ENCODE measurements at places on chromosomes 11 and 22.

DNA sequence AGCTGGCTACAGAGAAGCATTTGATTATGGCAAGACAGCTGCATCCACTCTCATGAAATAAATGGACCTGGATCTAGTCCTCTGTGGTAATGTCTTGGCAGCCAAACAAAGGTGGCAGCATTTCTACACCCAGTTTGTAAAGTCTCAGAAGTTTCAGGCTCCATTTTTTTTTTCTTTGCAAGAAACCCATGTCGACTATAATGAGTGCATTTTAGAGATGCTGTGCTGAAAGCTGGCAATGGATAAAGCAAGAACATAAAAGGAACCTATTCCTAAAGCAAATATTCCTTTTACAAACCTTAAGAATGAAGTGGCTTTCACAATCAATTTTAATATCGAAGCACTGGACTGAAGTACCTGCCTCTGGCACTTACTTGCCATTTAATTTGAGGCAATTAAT, 33.5 kb downstream of the THAP12 start:
- DNase-seq = no peak

- DNase-seq = no peak
Measured at GRCh38 chr11:32852207-32852606, 22.5 kb downstream of the PRRG4 start.

DNA sequence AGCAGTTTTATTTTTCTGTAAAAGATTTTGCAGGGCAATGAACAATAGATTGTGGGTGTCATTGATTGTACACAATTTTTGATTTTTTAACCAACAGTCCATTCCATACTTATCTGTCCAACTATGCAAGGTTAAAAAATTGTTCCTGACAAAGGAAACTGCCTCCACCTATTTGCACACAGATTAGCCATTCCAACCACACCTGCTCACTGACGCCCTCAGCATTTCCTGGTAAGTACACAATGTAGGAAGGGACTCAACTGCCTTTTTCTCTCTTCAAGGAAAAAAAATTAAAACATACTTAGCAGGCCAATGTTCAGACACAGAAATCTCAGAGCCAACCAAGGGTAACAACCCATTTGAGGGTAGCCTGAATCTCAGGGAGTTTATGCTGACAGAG, 4.3 kb upstream of the FUT4 start:
- no peak for DNase-seq

GRCh38 chr11:129331217-129331616, 44.4 kb upstream of the BARX2 start:
- DNase-seq = no peak

DNA sequence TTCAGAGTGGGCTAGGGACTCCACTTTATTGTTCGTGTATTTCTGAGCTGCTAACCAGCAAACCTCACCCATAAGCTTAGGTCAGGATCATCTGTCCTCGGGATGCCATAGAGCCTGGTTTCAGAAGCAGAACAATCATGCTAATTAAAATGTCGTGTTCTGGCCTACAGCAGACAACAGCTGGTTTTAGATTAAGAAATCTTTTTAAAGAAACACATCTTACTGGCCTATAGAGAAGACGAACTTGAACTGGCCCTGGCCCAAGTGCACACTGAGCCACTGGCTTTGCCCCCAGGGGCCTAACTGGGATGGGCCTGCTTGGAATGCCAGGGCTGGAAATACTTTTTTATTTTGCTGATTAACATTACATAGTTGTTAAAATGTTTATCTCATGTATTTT, 63.2 kb downstream of the ALX4 start:
- DNase-seq = no peak

- no peak for DNase-seq
Measured at GRCh38 chr11:15038963-15039362, 34.4 kb upstream of the CALCB start.

GRCh38 chr22:29152045-29152953, 53.4 kb upstream of the EMID1 start:
- peak; percentile 52 for DNase-seq

GRCh38 chr11:117917591-117918151, 11.5 kb downstream of the TMPRSS13 start:
- DNase-seq = no peak

DNA sequence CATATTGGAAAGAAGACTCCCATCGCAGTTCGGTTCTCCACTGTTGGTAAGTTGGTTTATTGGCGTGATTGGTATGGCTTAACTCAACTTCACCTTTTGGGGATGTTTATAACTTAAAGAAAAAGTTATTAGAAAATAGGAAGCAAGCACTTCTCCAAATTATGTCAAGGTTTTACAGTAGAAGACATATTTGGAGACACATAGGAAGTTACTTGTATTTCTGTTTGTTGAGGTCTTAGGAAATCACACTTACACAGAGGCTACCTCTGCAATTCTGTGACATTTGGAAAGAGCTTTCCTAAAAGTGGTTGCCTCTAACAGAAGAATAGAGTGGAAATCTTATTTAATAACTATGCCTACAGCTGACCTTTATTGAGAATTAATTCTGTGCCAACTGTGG, 12.3 kb downstream of the CAT start:
- no peak for DNase-seq

- no peak for DNase-seq
Measured at GRCh38 chr22:49678137-49678841, 149.4 kb downstream of the BRD1 start.

DNA sequence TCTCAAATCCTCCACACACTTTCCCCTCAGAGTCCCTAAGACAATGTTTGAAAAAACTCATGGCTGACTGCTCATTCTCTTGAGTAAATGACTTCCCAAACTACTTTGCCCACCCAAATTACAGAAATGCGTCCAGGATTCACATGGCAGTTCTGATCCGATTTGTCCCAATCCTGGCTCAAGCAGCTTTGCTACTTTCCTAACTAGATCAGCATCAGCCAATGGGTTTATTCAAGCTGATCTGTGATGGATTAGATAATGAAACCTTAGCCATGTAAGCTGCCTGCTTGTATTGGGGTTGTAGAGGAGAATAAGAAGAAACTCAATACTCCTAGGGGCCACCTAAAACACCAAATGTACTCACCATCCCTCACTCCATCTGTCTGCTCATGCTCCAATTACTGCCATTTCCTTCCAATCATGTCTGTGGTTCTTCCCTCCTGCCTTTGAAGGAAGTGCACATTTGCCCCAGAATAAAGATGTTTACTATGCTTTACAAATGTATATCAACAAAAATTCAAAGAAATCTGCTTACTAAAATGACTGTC, 6.9 kb downstream of the RBFOX2 start:
- no peak for DNase-seq

DNA sequence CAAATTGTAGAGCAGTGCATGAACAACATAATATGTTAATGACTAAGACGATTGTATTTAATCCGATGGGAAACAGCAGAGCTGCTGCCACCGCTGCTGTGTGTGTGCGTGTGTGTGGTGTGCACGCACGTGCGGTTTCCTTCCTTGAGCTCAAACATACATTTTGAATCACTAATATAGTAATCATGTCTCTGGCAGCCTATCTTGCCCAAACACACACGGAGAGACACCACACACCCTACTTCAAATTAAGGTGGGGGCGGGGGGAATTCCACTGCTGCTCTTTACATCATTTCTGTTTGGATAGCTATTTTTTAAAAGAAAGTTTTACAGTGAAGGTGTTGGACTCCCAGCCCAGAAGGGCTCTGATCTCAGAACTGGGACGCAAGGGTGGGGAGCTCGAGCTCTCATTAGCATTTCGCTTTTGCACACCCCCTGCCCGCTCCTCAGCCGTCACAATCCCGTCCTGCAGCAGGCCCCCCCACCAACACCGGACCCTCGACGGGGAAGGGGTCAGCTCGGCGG, 651 bp upstream of the FAM83F start:
- no peak for DNase-seq

DNA sequence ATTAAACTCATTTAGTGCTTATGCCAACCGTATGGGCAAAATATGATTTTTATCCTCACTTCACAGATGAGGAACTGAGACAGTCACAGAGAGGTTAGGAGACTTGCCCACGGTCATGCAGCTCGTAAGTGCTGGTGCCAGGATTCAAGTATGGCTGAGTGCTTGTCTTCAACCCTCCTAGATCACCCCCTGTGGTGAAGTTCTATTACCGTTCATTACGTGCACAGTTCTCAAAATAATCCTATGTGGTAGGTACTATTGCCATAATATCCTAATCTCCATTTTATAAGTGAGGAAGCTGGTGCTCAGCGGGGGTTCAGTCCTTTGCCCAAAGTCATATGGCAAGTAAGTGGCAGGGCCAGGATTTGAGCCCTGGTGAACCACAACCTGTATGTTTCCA, 1.5 kb downstream of the MIEF1 start:
- DNase-seq = no peak

DNA sequence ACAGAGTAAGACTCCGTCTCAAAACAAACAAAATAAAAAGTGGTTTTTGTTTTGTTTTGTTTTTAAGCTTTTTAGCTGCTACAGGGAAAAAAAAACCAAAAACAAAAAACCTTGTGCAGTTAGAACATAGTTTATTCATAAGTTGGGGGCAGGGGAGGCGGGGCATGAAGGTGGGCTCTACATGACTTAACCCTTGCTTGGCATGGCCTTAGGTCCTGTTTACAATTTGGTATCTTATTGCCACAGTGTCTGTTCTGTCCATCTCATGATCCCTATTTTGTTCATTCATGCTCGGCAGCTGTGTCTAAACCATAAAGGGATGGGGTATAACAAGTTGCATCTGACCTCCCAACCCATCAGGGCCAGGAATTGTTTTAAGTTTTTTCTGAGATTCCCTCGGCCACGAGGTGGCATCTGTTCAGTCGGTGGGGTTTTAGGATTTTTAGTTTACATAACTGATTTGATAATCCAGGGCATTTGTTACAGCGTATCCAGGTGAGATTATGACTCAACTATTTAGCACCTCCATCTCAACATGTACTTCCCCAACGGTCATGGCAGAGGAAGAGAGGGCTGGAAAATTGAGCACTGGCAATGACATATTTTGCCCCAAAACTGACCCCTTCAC, 6.9 kb downstream of the AP5B1 start:
- no peak for DNase-seq

DNA sequence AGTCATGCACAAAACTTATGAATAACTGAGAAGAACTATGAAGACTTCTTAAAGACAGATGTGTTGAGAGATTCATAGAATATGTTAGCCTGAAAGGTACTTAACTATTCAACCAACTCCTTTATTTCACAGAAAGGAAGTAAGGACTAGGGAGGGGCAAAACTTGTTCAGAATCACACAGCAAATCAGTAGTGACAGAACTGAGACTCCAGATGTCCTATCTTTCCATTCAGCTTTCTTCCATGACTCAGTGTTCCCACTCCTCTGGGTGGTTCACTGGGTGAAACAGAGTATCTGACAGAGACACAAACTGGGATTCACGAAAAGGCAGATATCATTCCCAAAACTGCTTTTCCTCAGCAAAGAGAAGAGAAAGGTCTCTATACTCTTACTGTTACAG, 1053.3 kb downstream of the DLG2 start:
- DNase-seq = no peak

DNA sequence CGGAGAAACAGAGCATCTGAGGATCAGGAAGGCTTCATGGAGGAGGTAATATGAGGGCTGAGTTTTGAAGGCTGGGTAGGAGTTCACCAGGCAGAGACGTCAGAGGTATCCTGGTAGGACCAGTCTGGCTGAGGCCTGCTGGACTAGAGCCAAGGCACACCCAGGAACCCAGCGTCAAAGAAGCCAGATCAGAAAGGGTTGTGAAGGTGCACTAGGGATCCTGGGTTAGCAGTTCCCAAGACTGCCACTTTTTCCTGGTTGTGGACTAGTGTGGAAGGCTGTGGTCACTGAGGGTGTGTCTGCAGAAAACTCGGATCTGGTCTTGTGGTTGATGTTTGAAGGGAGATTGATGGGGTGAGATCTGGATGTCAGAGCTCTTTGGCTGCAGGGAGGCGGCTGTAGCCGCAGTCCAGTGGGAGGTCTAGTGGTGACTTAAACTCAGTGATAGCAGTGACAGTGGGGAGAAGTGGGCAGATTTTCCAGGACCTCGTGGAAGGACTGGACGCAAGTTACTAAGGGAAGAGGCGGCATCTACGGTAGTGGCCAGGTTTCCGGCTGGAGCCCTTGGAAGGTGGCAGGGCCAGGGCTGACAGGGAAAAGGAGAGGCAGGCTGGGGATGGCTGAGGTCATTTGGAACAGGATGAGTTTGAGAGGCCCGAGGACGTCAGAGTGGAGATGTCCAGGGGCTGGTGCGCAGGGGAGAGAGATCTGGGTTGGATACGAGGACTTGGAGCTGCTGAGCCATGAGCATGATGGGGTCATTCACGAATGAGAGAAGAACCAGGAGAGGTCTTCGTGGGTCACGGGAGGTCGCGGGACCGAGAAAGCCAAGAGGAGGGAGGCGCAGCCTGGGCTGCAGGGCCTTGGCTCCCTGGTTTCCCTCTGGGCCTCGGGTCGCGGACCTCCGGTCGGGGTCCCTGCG, 10.9 kb downstream of the RELA start:
- DNase-seq = no peak

- no peak for DNase-seq
Measured at GRCh38 chr22:45310331-45310976, 720 bp downstream of the FAM118A start.
